ENCODE measurements at places on chromosomes 5 and 9.

DNA sequence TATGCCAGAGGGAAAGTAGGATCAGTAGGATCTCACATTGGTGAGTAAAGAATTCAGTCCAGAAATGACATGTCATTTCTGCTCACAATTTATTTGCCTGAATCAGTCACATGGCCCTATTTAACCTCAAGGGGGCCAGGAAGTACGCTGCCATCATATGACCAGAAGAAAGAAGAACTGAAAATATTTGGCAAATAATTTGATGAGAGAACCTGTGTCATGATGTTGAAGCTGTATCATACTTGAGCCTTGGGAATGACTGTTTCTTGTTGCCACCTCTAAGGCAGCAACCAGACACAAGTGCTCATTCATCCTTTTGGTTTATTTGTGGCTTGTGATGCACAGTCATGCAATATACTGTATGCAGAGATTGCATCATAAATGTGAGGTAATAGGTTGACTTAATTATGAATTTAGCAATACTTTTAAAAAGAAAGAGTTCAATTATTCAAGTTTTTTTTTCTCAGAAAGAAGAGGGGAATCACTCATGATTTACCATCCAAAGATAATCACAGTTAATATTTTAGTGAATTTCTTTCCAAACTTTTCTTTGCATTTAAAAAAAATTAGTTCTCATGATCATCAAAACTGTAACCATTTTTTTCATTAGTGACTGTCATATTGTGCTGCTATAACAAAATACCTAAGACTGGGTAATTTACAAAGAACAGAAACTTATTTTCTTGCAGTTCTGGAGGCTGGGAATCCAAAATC is 8.2 kb upstream of the ZFYVE16 start:
- DNase-seq = no peak

DNA sequence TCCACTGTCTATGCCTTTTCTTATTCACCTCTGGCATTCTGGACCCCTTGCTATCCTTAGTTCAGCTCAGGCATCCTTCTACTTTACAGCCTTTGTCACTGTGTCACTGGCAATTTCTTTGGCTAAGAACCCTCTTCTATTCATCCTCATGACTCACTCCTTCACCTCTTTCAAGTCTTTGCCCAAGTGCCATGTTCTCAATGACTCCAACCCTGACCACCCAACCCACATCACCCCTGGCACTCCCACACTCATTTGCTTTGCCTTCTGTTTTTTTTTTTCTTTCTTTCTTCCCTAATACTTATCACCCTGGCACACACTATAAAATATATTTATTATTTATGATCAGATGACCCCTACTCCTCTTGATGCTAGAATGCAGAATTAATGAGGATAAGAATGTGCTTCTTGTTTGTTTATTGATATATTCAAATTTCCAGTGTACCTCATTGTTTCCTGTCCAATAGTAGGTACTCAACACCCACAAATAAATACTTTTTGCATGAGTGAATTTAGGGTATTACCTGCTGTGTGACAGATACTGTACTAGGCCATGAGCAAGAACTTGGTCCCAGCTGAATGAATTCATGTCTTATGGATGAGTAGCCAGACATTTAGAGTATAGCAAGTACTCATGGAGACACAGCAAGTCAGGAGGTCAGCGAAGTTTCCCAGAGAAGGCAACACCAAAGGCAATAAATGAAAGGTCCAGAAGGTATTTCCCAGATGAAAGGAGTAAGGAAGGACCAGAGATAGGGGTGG is 236.1 kb downstream of the PAPPA start:
- DNase-seq = no peak

GRCh38 chr5:170327829-170328228 is 30.3 kb upstream of the LCP2 start:
- no peak for DNase-seq

DNA sequence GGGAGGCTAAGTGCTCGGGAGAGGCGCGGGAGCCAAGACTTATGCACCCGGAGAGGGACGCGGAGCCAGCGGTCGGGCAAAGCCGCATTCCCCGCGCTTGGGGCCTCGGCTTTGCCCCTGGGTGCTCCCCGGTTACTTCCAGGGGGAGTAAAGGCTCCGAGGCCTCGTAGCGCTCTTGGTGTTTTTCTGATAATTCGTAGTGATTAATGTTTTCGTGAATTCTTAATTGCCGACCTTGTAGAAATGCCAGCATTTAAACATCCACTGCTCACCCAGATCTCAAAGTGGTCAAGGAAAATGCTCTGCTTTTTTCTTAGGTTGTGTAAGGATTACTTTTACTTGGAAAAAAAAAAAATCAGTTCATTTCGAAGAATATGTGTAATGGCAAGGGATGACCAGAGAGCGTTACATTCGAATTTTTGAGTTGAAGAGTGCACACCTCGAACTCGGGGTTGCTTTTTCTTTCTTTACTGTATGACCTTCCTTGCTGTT is 654 bp upstream of the TUT7 start:
- DNase-seq = no peak

DNA sequence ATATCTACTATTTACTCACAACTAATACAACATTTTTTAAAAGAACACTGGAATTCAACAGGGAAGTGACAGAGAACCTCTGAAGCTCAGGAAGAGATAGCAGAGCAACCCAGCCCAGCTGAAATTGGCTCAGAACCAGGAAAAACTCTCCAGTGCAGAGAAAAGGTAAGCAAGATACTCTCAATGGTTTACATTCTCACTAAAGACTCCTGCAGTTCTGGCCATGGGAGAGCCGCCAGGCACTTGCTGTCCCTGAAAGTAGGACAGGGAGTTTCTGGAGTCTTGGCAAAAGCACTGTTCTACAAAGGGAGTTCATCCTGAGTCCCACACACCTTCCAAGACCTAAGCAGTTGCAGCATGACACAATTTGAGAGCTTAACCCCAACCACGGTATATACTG is 330.8 kb downstream of the TRIM36 start:
- no peak for DNase-seq

- DNase-seq = no peak
These were observed 46.5 kb downstream of the GRAMD2B start for GRCh38 chr5:126469536-126470316.

DNA sequence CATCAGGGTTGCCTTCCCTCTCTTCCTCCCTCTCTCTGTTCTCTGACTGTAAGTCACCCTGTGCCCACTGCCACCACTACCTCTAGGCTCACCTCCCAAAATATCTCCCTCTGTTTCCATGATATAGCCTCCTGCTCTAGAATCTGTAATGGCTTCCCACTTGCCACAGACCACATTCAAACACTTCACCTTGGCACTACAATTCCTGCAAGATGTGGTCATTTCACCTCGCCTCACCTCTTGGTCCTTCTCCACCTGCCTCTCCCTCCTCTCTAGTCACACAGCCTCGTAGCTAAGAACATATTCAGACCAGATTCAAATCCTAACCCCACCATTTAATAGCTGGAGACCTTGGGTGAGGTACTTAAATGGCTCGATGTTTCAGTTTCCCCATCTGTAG is 56.9 kb downstream of the SERINC5 start:
- no peak for DNase-seq

DNA sequence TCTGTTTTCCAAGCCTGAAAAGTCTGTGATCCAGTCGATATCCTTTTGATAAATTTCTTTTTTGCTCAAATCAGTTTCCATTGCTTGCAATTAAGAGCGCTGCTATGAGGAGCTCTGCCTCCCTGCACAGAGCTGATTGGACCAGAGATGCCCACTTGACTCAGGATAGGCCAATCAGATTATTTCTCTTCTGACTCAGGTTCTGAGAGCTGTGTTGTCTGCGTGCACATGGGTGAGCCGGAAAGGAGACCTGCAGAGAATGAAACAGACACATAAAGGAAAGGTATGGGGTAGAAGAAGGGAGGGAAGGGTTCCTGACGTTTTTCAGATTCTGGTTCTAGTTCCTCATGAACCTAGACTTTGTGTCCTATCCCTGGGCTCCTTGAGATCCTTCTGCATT is 15.8 kb upstream of the FABP6 start:
- DNase-seq = no peak

- no peak for DNase-seq
These were observed 16.6 kb downstream of the GGTA1 start for GRCh38 chr9:121483049-121483448.

DNA sequence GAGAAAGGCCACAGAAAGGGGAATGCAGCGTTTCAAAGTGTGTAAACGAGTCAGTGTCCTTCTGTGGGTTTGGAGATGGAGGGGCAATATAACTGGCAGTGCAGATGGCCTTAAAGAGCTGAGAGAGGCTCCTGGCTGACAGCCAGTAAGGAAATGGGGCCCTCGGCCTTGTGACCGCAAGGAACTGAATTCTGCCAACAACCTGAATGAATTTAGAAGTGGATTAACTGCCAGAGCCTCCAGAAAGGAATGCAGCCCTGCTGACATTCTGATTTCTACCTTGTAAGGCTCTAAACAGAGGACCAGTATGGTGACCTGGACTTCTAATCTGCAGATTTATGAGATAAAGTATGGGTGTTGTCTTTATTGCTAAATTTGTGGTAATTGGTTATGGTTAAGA is 17.5 kb upstream of the NREP start:
- no peak for DNase-seq

DNA sequence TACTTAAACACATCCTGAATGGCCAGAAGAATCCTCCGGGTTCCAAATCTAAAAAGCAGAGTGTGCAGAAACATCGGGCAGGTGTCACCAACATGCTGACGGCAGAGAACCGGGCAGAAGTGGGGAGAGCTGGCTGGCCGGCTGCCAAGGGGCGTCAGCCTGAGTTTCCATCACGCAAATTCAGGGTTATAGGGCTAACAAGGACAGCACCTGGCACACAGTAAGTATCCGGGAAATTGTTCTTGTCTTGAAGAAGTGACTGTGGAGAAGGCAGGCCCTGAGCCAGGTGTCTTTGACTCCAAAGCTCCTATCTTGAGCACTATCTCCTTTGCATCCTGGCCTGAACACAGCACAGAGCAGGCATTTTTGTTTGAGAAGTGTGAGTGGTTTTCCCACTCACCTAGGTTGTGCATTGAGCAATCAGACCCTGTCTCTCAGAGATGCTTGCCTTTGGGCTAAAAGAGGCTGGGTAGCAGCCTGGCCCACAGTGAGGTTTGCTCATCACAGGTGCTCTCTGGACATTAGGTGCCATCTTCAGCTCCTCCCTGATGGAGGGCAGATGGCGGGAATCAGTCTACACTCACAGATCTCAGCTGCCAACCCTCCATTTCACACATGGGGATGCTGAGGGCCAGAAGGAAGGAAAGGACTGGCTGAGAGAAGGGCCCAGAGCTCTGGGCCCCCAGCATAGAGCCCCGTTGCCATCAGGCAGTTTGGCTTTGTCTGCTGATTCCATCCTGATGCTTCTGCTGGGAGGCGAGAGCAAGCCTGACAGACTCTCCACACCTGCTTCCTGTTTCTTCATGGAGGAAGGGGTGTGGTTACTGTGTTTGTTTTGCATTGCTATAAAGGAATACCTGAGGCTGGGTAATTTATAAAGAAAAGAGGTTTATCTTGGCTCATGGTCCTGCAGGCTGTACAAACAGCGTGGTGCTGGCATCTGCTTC is 52.8 kb downstream of the WHRN start:
- DNase-seq = no peak

DNA sequence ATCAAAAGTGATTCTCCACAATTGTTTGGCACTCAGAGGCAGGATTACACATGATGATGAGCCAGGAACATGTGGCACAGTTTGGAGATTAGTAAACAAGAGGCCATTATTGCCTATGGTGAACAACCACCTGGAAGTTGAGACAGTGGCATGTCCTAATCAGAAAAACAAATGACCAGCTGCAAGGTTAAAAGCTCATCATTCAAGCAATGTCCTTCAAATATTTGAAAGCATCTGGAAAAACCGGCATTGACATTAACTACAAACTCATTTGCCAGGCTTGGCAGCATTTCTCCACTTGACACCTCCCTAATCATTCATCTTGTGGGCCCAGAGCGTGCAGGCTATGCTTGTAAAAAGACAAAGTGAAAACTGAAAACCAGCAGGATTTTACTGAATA is 80.6 kb upstream of the MEGF10 start:
- DNase-seq = no peak

- no peak for DNase-seq
These were observed 771 bp upstream of the TMEM171 start for GRCh38 chr5:73119451-73120157.

DNA sequence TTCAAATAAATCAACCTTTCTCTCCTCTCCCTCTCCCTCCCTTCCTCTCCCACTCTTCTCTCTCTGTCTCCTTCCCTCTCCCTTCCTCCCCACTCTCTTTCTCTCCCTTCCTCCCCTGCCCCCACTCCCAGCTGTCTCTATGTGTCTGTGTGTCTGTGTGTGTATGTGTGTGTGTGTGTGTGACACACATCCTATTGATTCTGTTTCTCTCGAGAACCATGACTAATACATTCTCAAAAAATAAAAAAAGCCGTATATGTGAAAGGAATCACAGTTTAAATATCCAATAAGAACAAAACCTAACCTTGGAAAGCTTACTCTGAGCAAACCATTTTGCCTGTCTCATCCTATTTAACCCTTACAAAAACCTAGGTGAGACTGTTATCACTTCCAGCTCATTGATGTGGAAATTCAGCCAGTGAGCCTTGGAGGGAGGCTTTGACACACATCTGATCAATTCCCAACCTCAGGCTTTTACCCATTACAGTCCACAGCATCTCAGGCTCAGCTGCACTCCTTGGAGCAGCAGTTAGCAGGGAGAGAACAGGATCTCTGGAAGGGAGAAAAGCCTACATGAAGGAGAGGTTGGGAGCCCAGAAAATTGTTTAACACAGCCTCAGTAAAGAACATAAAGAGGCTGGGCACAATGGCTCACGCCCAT is 8.3 kb downstream of the HSD17B3 start:
- DNase-seq = no peak

- DNase-seq = no peak
These were observed 21.1 kb downstream of the RGS7BP start for GRCh38 chr5:64526734-64527439.

GRCh38 chr5:151019331-151019730 is 1.1 kb upstream of the GPX3 start:
- no peak for DNase-seq

GRCh38 chr9:38048316-38048969 is 20.6 kb downstream of the SHB start:
- DNase-seq = no peak

- no peak for DNase-seq
These were observed 40.5 kb downstream of the CCNJL start for GRCh38 chr5:160271836-160272235.

GRCh38 chr5:139137697-139138096 is 60.5 kb downstream of the SIL1 start:
- DNase-seq = no peak

- DNase-seq = no peak
These were observed 264.2 kb downstream of the MAST4 start for GRCh38 chr5:66860199-66860975.

Data from activated CD8-positive, alpha-beta memory T cell treated with anti-CD3 and anti-CD28 coated beads, Interleukin-2, amount 50 U/mL, for 4 hours (primary cell).